Astrocyte of the cerebellum (primary cell): ENCODE measurements at places on chromosomes 12 and 14.

- no peak for DNase-seq
These were observed 19.4 kb downstream of the GRIN2B start for GRCh38 chr12:13961971-13962370.

DNA sequence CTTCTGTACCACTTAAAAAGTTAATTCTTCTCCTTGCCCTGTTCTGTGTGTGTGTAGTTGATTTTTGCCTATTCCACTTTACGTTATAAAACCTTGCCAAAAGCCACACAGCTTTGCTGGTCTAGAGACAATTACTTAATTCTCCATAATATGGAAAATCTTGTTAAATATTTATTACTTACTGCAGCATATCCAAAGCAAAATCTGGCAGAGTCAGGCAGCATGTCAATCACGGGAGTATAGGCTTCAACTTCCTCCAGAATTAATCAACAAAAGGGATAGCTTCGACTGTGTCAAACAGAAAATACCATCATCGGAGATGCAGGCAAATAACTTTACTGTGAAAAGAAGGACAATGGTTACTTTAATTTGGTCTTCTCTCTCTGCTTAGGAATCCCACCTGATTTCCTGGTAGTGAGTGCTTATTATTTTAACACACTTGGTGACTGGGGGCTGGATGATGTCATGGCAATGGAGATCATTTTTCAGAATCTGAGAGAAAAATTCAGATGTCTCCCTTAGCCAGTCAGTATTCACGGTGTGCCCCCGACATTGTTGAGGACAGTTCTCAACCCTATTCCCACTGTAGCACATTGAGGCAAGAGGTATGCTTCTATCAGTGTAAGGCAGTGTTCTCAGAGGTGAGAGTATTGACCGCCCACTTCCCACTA is 3.7 kb upstream of the MSRB3 start:
- no peak for DNase-seq

- DNase-seq: no peak
These were observed 6.3 kb upstream of the TMEM179 start for GRCh38 chr14:104610749-104611310.

DNA sequence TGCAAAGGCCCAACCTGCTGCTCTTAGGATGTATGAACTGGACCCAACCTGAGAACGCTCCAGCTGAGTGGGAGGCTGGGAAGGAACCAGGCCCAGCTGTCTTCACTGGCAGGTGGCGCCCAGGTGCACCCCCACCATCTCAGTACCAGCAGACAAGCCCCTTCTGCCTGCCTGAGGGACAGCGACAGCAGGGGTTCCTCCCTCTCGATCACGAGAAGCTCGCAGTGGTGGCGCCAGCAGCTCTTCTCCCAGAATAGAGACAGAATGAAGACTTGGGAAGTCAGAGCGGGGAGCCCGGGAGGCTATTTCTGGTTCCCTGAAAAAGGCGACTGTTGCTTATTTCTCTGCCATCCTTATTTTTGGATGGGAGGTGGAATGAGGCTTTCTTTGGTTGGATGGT is 46.5 kb downstream of the CHGA start:
- no peak for DNase-seq

DNA sequence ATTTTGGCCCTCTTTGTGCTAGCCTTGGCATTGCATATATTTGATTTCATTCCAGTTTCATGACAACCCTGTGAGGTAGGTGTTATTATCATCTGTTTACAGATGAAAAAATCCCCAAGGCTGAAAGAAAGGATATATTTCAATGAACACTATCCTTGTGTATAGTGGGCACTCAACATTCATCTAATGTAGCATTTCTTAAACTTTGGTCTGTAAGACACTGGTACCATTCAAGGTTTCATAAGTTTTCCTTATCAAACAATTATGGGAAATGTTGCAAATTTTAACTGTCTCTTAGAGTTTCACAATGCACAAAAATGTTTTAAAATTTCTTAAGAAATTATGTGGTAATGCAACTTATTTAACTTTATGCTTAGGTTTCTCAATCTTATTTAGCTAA is 44.3 kb downstream of the ATP23 start:
- no peak for DNase-seq

- DNase-seq: no peak
These were observed 112.1 kb downstream of the TTC7B start for GRCh38 chr14:90703841-90704737.

- DNase-seq: no peak
These were observed 595 bp upstream of the KRT85 start for GRCh38 chr12:52367876-52368275.

GRCh38 chr12:49868449-49868848 is 25.5 kb upstream of the BCDIN3D start:
- DNase-seq: no peak

DNA sequence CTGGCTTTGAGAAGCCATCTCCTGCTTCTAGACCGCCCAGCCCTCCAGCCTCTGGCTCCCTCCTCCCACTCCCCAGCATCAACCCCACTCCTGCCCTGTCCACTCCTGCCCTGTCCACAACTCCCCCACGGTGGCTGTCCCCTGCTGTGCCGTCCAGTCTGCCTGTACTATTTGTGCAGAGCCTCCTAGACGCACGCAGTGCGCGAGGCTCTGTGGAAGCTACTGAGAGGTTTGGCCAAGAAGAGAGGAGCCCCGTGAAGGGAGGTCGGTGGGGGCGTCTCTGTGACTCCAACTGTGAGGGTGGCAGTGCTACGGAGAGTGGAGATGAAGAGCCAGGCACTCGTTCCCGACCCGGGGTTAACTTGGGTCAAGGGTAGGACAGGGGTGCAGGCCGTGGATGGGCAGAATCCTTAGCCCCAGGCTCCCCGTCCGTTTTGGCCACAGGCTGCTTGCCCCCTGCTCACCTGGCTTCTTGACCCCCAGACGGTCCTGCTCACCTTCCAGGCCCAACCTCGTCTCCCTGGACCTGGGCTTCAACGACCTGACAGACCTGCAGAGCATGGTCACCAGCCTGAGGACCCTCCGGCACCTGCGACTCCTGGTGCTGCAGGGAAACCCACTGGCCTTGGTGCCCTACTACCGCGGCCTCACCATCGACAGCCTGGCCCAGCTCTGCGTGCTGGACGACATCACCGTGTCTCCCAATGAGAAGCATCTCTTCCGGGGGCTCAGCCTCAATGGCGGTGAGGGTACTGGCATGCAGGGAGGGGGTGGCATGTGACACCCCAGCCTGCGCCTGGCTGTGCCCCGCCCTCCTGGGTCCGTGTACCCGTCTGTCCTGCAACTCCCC is 6.9 kb downstream of the LRRC43 start:
- no peak for DNase-seq

DNA sequence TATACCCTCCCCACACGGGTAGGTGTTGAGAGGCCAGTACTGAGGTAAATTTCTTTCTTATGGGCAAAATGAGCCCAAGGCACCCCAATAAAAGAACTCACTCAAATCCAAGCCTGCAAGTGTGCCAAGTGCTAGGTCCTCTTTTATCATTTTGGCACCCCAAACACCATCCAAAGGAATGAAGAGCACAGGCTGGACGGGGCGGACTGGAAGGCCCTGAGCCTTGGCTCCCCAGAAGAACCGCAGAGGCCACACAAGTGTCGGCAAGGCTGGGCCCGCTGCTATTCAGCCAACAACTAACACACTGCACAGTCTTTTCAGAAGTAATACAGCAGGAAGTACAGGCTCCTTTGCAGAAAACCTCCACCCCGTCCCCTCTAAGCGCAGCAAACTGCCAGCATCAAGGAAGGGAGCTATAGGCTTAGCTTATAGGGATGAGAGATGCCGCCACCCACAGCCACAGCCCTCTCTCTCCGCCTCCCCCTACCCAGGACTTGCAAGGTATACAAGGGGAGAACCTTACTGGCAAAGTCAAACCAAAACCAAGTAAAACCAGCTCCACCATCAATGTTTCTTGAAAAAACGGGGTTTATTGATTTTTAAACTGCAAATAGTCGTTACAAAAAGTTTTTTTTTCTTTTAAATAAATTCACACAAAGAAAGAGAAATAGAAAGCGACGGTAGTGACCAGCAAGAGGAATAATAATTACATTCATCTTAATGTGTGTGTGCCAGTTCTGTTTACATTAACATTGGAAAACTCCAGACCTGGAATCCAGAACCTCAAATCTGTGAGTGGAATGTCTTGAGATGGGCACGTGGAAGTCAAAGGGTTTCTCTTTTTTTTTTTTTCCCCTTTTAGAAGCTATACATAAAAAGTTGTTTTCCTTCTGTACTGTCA is 5.5 kb downstream of the ZFP36L1 start:
- no peak for DNase-seq
